ENCODE measurements at places on chromosomes 3 and 15. TPM values are rescaled to one million over a fixed set of nuclear protein-coding genes. Genes with fewer than 3 reads are reported as not detected.
A peak's percentile ranks its signal among the peaks of the same experiment; 100 is the strongest.

DNA sequence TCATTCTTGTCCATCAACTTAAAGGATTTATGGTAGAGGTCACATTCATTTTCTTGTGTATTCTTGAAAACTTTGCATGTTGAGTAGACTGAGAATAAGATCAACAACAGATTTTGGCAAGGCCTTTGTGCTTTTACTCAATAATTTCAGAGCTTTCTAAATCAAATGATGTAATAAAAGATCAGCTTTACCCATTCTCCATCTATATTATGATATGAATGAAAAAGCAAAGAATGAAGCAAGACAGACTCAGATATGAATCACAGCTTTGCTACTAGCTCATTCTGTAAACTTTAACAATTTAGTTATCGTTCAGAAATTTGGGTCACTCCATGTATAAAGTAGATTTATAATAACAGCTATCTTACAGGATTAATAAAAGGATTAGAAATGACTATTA, 275.8 kb upstream of the ARL6 start:
- no peak overlapping the region for H3K4me3 ChIP-seq
- H3K4me1 ChIP-seq, result no peaks in the 10 kb centered on the region
- H3K27me3 ChIP-seq, result no peaks in the 10 kb centered on the region
- DNase-seq, result no peak
- no peaks in the 10 kb centered on the region for H3K36me3 ChIP-seq
- no peak overlapping the region for H3K27ac ChIP-seq

- H3K4me1 ChIP-seq, result no peaks in the 10 kb centered on the region
- no peak overlapping the region for H3K27ac ChIP-seq
- DNase-seq, result peak; percentile 48
- H3K36me3 ChIP-seq, result no peaks in the 10 kb centered on the region
These were observed 95.7 kb upstream of the ALDH1A3 start for GRCh38 chr15:100783760-100784492.

The CHRNA5 gene
- 2.0 TPM for total RNA-seq

The NEO1 gene
- 42.1 TPM for total RNA-seq

The ZPLD1 gene
- total RNA-seq, result not detected

DNA sequence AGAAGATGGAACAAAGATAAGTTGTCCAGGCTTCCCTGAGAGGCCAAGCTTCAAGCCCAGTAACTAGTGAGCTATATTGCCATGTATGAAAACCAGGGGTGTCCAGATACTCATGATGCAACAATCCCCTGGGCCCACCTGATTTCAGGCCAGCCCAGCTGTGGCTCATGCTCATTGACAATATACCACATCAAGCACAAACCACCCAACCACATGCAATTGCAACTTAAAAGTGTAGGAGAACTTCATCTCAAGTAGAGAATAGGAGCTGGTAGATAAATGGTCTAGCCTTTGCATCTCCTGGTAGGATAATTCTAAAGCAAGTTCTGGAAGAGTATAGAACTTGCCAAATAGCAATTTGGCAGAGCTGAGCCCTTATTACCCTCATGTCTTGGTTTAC, 561.3 kb downstream of the IGSF11 start:
- no peaks in the 10 kb centered on the region for H3K4me1 ChIP-seq
- no peak overlapping the region for H3K4me3 ChIP-seq
- H3K36me3 ChIP-seq, result no peaks in the 10 kb centered on the region
- no peak for DNase-seq
- no peak overlapping the region for H3K27ac ChIP-seq

GRCh38 chr15:77741106-77741505, 108.4 kb upstream of the LINGO1 start:
- no peaks in the 10 kb centered on the region for H3K27me3 ChIP-seq
- no peak for DNase-seq
- no peaks in the 10 kb centered on the region for H3K36me3 ChIP-seq
- H3K4me3 ChIP-seq, result no peak overlapping the region
- H3K4me1 ChIP-seq, result no peaks in the 10 kb centered on the region
- H3K27ac ChIP-seq, result no peak overlapping the region

The THAP10 gene
- 2.9 TPM for total RNA-seq

GRCh38 chr15:74179101-74179841, 5.8 kb downstream of the ISLR start:
- DNase-seq, result peak; percentile 88
- no peak overlapping the region for H3K4me3 ChIP-seq
- H3K27ac ChIP-seq, result peak overlapping the region; percentile 72
- H3K4me1 ChIP-seq, result peaks cover 54% of the 10 kb centered on the region

Data from sigmoid colon (tissue), 7 donors.